ENCODE measurements at places on chromosomes 12 and 14.

GRCh38 chr12:513446-513845 is 53.7 kb downstream of the B4GALNT3 start:
- no peak for DNase-seq

- no peak for DNase-seq
Observed at GRCh38 chr12:71440763-71441748, 1.5 kb downstream of the LGR5 start.

- no peak for DNase-seq
Observed at GRCh38 chr12:111607239-111607638, 8.1 kb upstream of the ATXN2 start.

GRCh38 chr14:57869617-57870016 is 3.7 kb upstream of the SLC35F4 start:
- no peak for DNase-seq

GRCh38 chr14:57171903-57172302 is 96.8 kb downstream of the EXOC5 start:
- DNase-seq, result no peak
